ENCODE measurements at places on chromosomes 5 and 9. TPM values are rescaled to one million over a fixed set of nuclear protein-coding genes. Genes with fewer than 3 reads are reported as not detected.

Gene WHRN
- 4.4 TPM for total RNA-seq

Gene GNPDA1
- 63.4 TPM for total RNA-seq

Gene LAMC3
- 2.1 TPM for total RNA-seq

Gene SMIM32
- total RNA-seq: not detected

Gene ADAMTS6
- total RNA-seq: 0.08 TPM

Gene AFAP1L1
- 9.5 TPM for total RNA-seq

Gene PDZD2
- total RNA-seq: 0.23 TPM

Gene PCDHB12
- not detected for total RNA-seq

Gene STPG3
- total RNA-seq: not detected

Gene GBA2
- 27.0 TPM for total RNA-seq

Gene PRUNE2
- 0.06 TPM for total RNA-seq

Gene CCNO
- total RNA-seq: 8.3 TPM

Gene GLRA1
- total RNA-seq: not detected

Gene ADGRD2
- total RNA-seq: not detected

Gene IL17B
- not detected for total RNA-seq

Gene SH3PXD2B
- 13.7 TPM for total RNA-seq

Gene TNFSF15
- 0.17 TPM for total RNA-seq

Gene PPWD1
- 20.5 TPM for total RNA-seq

Gene CAPSL
- total RNA-seq: not detected

Gene RIC1
- total RNA-seq: 13.2 TPM

Gene LCN12
- 1.3 TPM for total RNA-seq

Gene CDO1
- total RNA-seq: not detected

Gene AGXT2
- total RNA-seq: not detected

Gene PCDHA4
- 2.2 TPM for total RNA-seq

Gene RASEF
- total RNA-seq: 5.7 TPM

Gene EIF4E1B
- not detected for total RNA-seq

Gene SQSTM1
- total RNA-seq: 870 TPM

Gene SARDH
- not detected for total RNA-seq

Gene SHISAL2B
- not detected for total RNA-seq

Gene OSTF1
- total RNA-seq: 18.3 TPM

Gene PTGES
- 205 TPM for total RNA-seq

Gene PKD2L2
- total RNA-seq: not detected

Measured in A549 treated with GW870086 at 1 μM for 4 hours (cell line).